Left ventricle myocardium superior (tissue), 1 donor: ENCODE measurements at places on chromosomes 6 and 20. TPM values are rescaled to one million over a fixed set of nuclear protein-coding genes. Genes with fewer than 3 reads are reported as not detected.

- no peak for DNase-seq
Measured at GRCh38 chr6:149044528-149044927, 273.0 kb upstream of the TAB2 start.

- DNase-seq = no peak
Measured at GRCh38 chr20:3932681-3933080, 43.5 kb downstream of the PANK2 start.

DNA sequence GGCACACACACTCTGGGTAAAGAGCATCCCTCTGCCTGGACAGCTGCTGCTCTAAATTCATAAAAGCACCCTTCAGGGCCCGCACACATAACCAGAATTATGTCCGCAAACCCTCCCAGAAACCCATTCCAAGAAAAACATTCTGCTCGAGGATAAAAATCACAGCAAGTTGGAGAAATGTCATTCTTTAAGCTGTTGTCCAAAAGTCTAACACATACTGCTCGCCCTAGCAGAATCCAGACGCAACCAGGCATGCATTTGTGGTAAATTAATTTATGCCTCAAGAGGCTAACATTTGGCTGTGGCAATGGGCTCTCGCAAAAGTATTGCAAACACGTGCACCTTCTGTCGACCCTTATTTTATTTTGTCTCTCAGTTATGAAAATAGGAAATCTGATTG lies 116.1 kb upstream of the INSM1 start:
- DNase-seq = no peak

DNA sequence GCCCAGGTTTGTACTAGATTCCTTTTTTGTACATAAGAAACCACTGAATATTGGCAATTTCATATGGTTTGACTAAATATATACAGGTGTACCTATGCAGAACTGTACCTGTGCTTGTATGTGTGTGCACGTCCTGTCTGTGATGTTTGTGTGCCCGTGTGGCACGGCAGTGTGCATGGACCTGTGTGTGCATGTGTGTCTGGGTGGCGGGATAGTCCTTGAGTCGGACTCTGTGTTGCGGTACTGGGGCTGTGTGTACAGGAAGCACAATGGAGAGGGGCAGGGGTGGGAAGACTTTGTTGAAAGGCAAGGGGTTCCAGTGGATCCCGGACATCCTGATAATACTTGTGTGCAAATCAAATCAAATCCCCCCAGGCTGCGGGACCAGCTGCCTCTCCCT lies 3.4 kb upstream of the FAM83C start:
- no peak for DNase-seq

The GSTA2 gene
- not detected for total RNA-seq

The FGD2 gene
- 8.0 TPM for total RNA-seq

The NCOA6 gene
- total RNA-seq = 17.1 TPM

The BNIP5 gene
- not detected for total RNA-seq

The RPP40 gene
- 2.4 TPM for total RNA-seq
